ENCODE measurements at places on chromosomes 4 and X. TPM values are rescaled to one million over a fixed set of nuclear protein-coding genes. Genes with fewer than 3 reads are reported as not detected.

The SPON2 gene
- total RNA-seq: 7.6 TPM

The IDUA gene
- 5.4 TPM for total RNA-seq

The PCDH11X gene
- total RNA-seq: 85.6 TPM

The FAM236D gene
- total RNA-seq: not detected

The PDE5A gene
- total RNA-seq: 14.8 TPM

The LIMCH1 gene
- total RNA-seq: 117 TPM
